ENCODE measurements at places on chromosomes 1 and 21.

DNA sequence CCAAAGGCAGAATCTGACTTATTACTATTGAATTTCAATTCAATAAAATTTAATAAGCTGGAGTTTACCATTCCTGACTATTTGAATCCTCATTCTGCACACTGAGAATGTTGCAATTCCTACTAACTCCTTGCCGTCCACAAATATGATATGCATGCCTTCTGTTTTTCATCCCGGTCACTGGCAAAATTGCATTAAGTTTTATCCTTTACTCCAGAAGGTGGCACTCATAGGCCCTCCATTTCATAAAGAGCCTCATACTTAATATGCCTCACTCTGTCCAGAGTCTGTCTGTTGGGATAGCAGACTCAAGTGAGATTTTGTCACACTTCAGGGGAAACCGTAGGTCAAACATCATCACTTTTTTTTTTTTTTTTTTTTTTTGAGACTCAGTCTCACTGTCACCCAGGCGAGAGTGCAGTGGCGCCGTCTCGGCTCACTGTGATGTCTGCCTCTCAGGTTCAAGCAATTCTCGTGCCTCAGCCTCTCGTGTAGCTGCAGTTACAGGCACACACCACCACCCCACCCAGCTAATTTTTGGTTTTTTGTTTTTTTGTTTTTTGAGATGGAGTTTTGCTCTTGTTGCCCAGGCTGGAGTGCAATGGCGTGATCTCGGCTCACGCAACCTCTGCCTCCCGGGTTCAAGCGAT is 27.3 kb downstream of the F11R start:
- DNase-seq = peak; percentile 29

DNA sequence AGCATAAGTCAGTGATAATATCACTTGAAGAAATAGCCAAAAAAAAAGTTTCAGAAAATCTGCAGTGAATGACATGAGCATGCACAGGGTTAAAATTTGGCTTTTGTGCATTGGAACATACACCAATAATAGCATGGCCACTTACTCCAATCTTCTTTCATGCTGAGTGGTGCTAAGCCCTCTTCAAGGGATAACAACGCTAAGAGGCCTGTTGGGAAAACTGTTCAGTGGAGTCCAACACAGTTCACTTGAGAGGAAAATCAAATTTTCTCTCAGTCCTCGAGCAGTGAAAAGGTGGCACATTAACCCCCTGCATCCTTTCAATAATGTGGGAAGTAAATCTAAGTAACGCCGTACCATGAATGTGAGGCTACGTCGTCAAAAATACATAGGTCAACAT is 264.7 kb downstream of the SPATA17 start:
- no peak for DNase-seq

GRCh38 chr1:246791303-246791918 is 67.2 kb downstream of the SCCPDH start:
- no peak for DNase-seq

GRCh38 chr1:21517161-21517589 is 8.0 kb downstream of the ALPL start:
- no peak for DNase-seq

DNA sequence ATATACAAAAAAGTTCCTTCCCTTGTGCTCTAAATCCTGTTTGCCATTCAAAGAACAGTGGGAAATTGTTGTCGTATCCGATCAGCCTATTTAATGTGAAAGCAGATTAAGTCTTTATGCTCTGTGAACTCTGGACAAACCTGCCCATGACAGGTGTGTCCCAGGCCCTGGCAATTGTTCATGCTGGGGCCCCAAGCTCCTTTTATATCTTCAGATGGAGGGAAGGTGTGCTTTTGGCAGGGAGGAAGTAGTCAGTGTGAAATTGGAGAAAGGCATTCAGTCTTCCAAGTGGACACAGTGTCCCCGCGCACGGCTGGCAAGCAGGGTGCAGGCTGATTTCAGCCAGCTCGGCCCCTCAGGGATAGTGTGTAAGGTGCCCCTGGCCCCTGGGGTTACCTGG is 135.1 kb upstream of the F3 start:
- DNase-seq = no peak

DNA sequence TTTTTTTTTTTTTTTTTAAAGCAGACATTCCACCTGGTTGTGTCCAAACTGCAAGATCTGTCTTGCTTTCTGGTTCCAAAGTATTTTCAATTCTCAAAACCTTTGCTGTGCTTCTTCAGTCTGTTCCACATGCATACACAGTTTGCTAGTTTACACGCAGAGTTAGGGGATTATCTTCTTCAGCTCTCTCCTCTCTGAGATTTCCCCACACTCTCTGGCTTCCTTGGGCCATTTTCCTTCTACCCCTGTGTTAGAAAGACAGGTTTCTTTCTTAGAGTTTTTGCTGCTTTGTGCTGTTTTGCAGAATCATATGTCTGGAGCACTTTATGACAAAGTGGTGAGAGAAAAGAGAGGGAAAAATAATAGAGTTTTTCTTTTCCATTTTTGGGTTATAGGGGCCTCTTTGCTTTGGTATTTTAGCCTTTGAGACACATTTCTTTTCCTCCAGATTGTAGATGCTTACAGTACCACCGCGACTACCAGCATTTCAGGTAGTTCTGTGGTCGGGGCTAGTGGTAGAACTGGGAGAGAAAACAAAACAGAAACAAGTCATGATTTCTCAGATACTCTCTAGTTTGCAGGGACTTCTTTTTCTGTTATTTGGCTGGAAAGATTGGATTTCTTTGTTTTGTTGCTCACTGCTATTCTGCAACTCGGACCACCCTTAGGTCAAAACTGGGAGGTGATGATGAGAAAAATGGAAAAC is 66.3 kb downstream of the RABGAP1L start:
- DNase-seq = no peak
